ENCODE measurements at places on chromosomes 13 and 19.

DNA sequence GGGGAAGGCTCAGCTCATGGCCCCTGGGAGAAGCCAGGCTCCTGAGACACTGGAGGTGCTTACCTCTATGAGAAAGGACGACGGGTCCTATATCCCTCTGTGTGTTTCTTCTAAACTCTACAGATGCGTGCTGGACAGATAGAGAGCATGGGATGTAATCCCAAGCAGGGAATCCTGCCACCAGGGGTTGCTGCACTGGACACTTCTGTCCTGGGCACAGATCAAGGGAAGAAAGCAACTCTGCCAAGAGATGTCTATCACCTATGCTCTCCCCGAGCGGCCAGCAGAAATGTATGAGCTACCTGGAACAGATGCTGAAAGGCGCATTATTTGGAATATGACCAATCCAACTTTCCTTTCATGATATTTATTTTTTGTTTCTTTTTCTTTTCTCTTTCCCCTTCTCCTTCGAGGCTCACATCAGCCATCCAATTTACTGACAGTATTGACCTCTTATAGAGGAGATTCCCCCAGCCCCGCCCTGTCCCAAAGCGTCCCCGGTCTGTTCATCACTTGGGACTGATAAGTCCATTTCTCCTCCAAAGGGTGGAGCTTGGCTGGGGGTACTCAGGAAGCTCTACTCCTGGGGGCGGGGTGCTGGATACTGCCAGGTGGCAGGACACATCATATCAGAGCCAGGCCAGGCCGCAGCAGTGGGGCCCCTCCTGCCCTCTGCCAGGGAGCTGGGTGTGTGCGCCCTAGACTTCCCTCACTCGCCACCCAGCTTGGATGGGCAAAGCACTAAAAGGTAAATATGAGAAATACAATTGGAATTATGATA is 34.2 kb downstream of the TSHZ3 start:
- no peak for DNase-seq

GRCh38 chr19:38617283-38617763 is 430 bp downstream of the MAP4K1 start:
- DNase-seq: no peak

- DNase-seq: no peak
Observed at GRCh38 chr19:37973666-37974065, 66.7 kb downstream of the SIPA1L3 start.

GRCh38 chr19:23263870-23264590 is 13.8 kb upstream of the ZNF724 start:
- no peak for DNase-seq

DNA sequence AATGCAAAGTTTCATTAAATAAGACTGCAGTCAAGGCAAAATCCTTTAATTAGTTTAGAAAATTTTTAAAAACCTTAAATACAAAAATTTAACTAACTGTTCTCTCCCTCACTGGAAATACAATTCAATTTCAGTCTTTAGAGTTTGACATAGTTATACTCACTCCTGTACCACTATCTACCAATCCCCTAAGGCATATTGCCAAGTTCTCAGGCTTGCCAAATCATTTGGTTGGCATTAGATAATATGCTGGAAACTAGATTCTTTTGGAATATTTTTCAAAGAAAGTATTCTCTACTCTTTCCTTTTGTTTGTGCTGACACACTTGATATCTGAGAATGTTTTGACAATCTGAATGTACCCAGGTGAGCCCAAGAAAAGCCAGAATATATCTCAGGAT is 77.2 kb downstream of the TSC22D1 start:
- DNase-seq: no peak

GRCh38 chr19:49801966-49802661 is 11.0 kb downstream of the FUZ start:
- DNase-seq: peak; percentile 44

DNA sequence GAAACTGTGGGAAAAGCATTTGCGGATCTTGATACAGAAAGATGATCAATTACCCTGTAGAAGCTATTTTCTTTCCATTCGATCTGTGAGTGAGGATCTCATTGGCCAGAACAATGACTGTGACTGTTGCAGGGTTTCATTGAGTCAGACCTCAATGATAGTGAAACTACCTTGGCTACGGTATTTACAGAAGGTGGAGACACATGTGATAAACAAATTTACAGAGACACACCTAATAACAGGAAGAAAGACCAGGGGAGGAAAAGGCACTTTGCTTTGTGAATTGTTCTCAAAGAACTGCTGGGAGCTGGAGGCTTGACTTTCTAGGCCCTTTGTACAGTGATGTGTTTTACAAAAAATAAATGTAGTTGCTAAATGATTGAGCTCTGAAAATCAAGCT is 19.9 kb upstream of the ARGLU1 start:
- DNase-seq: no peak

DNA sequence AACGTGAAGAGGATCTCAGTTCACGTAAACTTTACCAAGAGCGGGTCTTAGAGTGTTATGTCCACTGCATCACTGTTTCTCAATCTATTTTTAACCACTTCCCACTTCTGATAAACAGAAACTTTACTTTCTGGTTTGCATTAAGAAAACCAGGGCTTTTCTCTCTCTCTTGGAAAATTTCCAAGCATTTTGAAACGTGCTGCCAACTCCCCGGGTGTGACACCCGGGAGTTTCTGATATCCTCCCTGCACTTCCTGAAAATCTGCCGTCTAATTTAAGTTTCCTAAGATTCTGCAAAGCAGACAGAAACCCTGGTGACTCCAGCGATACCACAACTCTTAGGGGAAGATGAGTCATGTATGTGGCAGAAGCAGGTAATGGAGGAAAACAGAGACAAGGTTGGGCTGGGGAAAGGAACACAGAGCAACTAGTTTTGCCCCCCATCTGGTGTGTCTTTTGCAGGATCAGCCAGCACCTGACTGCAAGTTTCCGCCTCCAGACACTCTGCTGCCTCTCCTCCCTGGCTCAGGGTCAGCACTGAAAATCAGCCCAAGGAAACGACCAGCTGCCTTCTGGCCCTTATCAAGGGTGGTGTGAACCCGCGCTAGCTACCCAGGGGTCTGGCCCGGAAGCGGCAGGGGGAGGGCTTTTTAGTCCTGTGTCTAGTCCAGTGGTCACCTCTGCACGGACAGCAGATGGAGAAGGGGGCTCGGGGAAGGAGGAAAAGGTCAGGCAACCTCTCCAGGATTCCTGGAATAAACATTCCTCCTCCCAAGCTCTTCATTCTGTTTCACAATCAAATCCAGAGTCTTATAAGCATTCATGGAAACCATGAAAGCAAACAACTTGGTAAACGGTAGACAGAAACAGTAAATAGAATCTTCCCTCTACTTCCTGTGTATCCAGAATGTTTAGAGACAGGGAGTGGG is 11.3 kb upstream of the FFAR2 start:
- no peak for DNase-seq

DNA sequence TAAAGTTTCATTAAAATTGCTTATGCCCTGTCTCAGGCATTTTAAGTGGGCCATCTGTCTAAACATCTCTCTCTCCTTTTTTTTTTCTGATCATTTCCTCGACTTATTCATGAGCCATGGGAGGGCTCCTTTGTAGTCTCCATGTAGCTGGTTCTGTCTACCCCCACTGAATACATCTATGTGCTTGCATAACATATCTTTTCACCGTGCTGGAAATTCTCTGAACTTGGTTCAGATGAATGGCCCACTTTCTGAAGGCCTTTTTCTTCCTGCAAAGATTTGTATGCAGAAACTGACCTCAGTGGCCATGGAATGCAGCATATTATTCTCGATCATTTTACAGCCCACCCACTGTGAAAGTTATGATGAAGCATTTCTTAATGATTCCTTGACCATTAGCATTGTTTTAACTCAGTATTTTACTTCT is 225.3 kb downstream of the GGACT start:
- no peak for DNase-seq

- no peak for DNase-seq
Observed at GRCh38 chr13:43561081-43561480, 225.7 kb downstream of the ENOX1 start.

DNA sequence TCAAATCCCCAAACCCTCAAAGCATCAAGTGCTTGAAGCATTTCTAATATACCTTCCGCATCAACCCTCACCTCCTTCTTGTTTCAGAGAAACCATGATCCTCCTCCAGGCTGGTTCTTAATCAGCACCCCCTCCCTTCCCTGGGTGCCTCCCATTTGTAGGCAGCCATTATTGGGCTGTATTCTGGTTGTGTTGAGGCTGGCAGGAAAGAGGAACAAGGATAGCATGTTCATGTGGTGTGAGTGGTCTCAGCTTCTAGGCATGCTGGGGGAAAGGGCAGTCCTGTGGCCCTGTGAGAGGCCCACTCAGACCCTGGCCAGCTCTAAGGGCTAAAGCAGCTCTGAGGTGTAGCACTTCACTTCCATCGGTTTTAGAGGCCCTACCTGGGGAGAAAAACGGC is 18.9 kb upstream of the TRIM13 start:
- DNase-seq: no peak

GRCh38 chr19:41623360-41623759 is 3.5 kb downstream of the CEACAM4 start:
- no peak for DNase-seq

GRCh38 chr13:92175330-92175729 is 776.9 kb downstream of the GPC5 start:
- peak; percentile 26 for DNase-seq
